Liver (tissue), 10 donors: ENCODE measurements at places on chromosomes 16 and 17.

- peaks cover 48% of the 10 kb centered on the region for H3K4me1 ChIP-seq
- no peak overlapping the region for H3K4me3 ChIP-seq
- DNase-seq: peak; percentile 65
- H3K27ac ChIP-seq: peak overlapping the region; percentile 96
- no peaks in the 10 kb centered on the region for H3K36me3 ChIP-seq
- H3K27me3 ChIP-seq: no peaks in the 10 kb centered on the region
Measured at GRCh38 chr17:82103553-82104451, 5.8 kb upstream of the FASN start.

GRCh38 chr16:72471317-72471924, 299.5 kb upstream of the PMFBP1 start:
- H3K4me3 ChIP-seq: no peak overlapping the region
- H3K4me1 ChIP-seq: no peaks in the 10 kb centered on the region
- H3K36me3 ChIP-seq: no peaks in the 10 kb centered on the region
- no peak for DNase-seq

GRCh38 chr17:50258647-50259476, 15.4 kb upstream of the TMEM92 start:
- H3K27me3 ChIP-seq: no peaks in the 10 kb centered on the region
- no peak for DNase-seq
- no peak overlapping the region for H3K4me3 ChIP-seq
- H3K4me1 ChIP-seq: no peaks in the 10 kb centered on the region
- H3K27ac ChIP-seq: no peak overlapping the region

GRCh38 chr16:67181346-67181745, 2.4 kb downstream of the MATCAP1 start:
- H3K4me1 ChIP-seq: peaks cover 19% of the 10 kb centered on the region
- H3K27me3 ChIP-seq: no peaks in the 10 kb centered on the region
- H3K4me3 ChIP-seq: no peak overlapping the region
- DNase-seq: no peak

DNA sequence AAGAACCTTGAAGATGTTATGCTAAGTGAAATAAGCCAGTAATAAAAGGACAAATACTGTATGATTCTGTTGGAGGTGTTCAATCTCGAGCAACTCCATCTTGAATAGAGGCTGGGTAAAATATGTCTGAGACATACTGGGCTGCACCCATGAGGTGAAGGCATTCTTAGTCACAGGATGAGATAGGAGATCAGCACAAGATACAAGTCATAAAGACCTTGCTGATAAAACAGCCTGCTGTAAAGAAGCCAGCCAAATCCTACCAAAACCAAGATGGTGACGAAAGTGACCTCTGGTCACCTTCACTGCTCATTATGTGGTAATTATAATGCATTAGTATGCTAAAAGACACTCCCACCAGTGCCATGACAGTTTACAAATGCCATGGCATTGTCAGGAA, 98.1 kb downstream of the RGS9 start:
- H3K4me3 ChIP-seq: no peak overlapping the region
- no peaks in the 10 kb centered on the region for H3K4me1 ChIP-seq
- DNase-seq: no peak

DNA sequence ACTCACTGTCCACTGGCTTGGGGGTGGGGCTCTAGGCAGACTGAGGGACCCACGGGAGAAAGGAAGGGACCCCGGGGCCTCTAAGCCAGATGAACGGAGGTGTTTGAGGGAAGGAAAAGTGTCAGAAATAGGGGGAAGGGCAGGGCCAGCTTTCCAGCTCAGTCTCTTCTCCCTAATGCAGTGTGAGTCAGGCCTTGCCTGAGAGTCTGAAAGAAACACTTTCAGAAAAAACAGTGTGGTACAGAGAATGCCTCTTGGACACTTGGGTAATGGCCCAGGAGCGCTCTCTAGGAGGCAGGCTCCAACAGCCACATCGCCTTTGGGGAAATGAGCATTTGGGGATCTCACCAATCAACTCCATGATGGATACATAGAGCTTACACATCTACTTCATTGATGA, 46.9 kb downstream of the NDEL1 start:
- peaks cover 41% of the 10 kb centered on the region for H3K36me3 ChIP-seq
- H3K4me3 ChIP-seq: no peak overlapping the region
- no peak for DNase-seq

DNA sequence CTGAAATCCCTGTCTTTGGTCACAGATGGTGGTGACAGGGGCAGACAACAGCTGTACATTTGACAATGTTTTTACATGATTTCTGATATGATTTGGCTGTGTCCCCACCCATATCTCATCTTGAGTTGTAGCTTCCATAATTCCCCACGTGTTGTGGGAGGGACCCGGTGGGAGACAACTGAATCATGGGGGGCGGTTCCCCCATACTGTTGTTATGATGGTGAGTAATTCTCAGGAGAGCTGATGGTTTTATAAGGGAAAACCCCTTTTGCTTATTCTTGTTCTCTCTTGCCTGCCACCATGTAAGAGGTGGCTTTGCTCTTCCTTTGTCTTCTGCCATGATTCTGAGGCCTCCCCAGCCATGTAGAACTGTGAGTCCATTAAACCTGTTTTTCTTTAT, 353.9 kb downstream of the CPPED1 start:
- no peak overlapping the region for H3K27ac ChIP-seq
- no peak for DNase-seq
- H3K4me3 ChIP-seq: no peak overlapping the region
- H3K36me3 ChIP-seq: no peaks in the 10 kb centered on the region

DNA sequence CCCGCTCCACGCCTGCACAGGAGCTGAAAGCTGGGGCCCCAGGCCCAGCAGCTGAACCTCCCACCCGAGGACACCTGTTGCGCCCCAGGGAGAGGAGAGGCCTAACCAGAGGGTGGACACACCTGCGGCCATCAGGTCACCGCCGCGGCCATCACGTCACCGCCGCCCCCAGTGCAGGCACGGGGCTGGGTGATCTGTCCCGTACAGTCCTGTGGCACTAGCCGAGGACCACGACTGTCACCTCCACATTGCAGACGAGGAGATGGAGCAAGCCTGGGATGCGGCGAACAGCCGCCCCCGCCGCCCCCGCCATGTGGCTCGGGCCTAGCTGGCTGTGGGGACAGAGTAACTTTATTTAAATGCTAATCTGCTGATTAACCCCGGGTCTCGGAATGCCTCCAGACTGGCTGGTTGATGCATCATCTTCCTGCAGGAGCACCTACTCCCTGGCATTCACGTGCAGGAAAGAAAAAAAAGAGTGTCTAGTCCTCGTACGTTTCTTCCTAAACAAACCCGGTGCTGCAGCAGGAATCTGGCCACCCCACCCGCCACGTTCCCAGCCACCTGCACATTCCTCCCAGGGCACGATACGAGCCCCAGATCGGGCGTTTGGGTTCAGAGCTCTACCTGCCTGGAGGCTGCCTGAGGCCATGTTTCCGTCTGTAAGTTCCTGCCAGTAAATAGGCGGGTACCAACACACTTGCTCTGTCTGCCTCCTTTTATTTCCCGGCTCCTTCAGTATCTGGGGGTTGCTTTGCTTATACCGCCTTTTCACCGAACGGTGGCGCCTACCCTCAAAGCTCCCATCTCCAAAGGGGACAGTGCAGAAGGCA, 29.9 kb downstream of the PIEZO1 start:
- H3K4me1 ChIP-seq: peaks cover 20% of the 10 kb centered on the region
- H3K27me3 ChIP-seq: no peaks in the 10 kb centered on the region
- no peak for DNase-seq
- peaks cover 6% of the 10 kb centered on the region for H3K36me3 ChIP-seq
- no peak overlapping the region for H3K4me3 ChIP-seq

DNA sequence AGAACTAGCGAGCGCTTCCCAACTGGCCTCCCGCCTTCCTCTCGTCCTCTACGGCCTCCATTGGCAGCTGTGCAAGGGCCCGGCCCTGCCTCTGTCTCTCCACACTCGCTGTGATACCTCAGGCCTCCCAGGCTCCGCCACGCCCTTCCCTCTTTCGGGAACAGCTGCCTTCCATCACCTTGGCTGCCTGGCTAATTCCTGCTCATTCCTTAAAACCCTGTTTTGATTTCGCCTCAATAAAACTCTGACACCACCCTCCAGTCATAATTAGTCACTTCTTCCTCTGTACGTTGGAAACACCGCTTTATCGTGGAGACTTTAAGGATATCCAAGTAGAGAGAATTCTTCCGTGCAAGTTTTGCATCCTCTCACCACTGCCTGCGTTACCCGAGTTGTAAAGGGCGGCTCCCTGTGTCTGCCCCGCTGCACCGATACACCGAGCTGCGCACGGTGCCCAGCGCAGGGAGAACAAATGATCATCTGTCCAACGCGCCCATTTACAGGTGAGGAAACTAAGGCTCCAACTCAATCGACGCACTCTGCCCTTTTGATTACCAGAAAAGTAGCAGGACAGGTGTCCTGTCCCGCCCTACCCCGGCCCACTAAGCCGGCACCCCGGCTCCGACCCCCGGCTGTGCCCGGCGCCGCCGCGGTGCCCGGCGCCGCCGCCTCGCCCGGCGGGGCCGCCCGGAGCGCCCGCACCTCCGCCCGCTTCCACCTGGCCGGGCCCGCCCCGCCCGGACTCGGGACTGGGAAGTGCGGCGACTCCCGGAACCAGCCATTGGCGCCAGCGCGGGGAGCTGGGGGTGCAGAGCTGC, 139.7 kb downstream of the SEC14L1 start:
- H3K4me3 ChIP-seq: peak overlapping the region; percentile 81
- H3K27ac ChIP-seq: no peak overlapping the region
- no peaks in the 10 kb centered on the region for H3K36me3 ChIP-seq
- peaks cover 21% of the 10 kb centered on the region for H3K4me1 ChIP-seq

GRCh38 chr17:18011286-18011685, 27.7 kb downstream of the ATPAF2 start:
- H3K4me1 ChIP-seq: no peaks in the 10 kb centered on the region
- H3K36me3 ChIP-seq: peaks cover 14% of the 10 kb centered on the region
- H3K27ac ChIP-seq: no peak overlapping the region
- DNase-seq: no peak
- no peaks in the 10 kb centered on the region for H3K27me3 ChIP-seq

DNA sequence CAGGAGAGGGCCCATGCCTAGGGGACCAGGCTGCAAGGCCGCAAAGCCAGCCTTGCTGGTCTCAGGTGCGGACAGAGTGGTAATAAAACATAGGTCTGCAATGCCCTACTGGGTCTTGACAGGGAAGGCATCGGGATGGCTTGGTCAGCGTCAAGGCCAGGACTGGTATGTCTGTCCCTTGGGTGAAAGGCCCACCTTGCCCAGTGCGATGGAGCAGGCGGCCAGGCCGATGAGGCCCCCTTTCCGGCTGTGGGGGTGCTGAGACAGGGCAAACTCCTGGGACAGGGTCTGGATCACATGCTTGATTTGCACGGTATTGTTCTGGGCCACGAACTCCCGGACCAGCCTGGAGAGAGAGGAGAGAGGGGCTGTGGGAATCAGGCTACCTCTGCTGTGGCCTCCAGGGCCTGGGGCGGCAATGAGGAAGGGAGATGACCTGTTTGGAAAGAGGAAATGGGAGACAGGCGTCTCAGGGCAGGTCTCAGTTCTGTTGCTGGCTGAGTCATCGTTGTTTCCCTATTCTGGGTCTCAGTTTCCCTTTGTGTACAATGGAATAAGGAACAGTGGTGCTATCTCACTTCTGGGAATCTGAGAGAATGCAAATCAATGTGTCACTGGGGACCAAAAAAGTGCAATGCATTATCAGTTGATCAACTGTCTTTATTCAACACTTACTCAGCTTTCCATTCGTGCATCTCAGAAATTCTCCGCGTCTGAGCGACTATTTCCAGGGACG, 14.8 kb downstream of the VAC14 start:
- DNase-seq: no peak
- no peaks in the 10 kb centered on the region for H3K4me1 ChIP-seq
- H3K36me3 ChIP-seq: peaks cover 13% of the 10 kb centered on the region
- no peak overlapping the region for H3K4me3 ChIP-seq
- H3K27ac ChIP-seq: no peak overlapping the region

DNA sequence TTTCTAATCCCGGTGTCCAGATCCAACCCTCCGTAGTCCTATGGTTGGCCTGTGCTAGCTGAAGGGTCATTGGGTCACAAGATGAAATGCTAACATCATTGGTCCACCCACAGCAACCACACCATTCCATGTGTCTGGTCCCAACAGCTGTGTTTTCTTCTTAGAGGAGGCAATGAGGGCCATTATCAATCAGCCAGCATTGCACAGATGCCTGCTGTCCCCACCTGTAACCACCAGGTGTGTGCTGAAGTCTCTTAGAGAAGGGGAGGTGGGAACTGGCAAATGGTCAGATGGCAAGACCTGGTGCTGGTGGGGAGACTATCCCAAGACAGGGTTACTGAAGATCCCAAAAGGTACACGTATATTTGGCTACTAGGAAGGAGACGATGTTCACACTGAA, 37.4 kb downstream of the HIC1 start:
- DNase-seq: no peak
- no peak overlapping the region for H3K27ac ChIP-seq
- H3K4me3 ChIP-seq: no peak overlapping the region
- no peaks in the 10 kb centered on the region for H3K27me3 ChIP-seq
- peaks cover 22% of the 10 kb centered on the region for H3K4me1 ChIP-seq

DNA sequence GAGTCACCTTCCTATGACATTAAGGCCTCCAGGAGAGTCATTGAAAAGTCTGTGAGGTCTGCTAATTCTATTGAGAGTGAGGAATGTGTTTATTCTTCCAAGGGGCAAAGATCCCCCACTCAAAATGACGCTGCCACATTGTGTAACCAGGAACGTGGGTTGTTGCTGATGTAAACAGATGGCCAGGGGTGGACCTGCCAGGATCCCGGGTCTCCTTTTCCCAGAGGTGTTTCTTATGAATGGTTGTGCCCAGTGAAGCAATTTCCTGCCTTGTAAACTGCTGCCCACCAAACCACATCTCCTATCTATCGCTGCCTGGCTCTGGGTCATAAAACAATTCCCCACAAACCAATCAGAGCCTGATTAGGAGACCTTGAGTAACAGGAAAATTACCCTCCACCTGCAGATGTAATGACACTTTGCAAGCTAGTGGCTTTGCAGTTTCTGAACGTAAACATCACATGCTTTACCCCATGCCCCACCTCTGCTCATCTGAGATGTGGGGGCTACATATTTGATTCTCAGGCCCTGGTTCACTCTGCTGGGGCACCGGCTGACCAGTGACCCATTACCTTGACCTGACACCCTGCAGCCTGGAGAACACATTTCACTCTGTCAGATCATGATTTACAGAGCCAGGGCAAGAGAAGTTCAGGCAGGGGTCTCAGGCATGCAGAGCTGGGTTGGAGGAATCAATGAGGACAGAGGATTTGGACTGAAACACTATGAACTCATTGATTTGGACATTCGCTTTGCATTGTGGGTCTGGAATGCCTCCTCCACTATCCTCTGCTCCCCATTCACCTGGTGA, 33.1 kb upstream of the DDX52 start:
- H3K27ac ChIP-seq: peak overlapping the region; percentile 71
- peaks cover 23% of the 10 kb centered on the region for H3K4me1 ChIP-seq
- DNase-seq: no peak

DNA sequence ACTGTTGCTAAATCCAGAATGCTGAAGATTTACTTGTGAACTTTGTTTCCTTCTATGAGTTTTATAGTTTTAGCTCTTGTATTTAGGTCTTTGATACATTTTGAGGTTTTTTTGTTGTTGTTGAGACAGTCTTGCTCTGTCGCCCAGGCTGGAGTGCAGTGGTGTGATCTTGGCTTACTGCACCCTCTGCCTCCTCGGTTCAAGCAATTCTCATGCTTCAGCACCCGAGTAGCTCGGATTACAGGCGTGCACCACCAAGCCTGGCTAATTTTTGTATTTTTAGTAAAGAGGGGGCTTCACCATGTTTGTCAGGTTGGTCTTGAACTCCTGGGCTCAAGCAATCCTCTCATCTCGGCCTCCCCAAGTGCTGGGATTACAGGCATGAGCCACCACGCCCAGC, 14.4 kb downstream of the TENT4B start:
- no peaks in the 10 kb centered on the region for H3K27me3 ChIP-seq
- DNase-seq: no peak
- H3K27ac ChIP-seq: no peak overlapping the region
- no peak overlapping the region for H3K4me3 ChIP-seq
- H3K4me1 ChIP-seq: peaks cover 7% of the 10 kb centered on the region

- no peaks in the 10 kb centered on the region for H3K36me3 ChIP-seq
- peak overlapping the region; percentile 88 for H3K27ac ChIP-seq
- peaks cover 10% of the 10 kb centered on the region for H3K4me1 ChIP-seq
Measured at GRCh38 chr17:35088356-35088880, 24.9 kb upstream of the RFFL start.
